Fibroblast of mammary gland (primary cell): ENCODE measurements at places on chromosomes 7 and 10.

DNA sequence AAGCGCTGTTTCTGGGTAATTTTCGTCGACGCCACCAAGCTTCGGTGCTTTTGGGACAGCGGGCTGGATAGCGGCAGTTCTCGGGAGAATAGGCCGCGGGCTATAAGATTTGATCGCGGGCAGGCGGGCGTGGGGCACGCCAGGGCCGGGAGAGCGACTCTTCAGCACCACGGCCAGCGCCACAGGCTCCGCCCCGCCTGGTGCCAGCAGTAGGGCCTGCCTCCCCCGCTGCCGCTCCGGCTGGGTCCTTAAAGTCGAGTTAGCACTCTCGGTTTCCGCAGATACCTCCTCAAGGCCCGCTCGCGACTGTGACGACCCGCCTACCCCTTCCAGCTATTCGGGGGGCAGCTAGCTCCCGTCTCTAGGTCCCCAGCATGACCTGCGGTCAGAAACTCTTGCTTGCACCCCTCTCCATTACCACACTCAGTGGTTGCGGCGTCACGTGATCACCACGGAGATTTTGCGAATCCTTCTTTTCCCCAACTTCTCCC is 9.4 kb downstream of the NXPH1 start:
- DNase-seq = peak; percentile 18

DNA sequence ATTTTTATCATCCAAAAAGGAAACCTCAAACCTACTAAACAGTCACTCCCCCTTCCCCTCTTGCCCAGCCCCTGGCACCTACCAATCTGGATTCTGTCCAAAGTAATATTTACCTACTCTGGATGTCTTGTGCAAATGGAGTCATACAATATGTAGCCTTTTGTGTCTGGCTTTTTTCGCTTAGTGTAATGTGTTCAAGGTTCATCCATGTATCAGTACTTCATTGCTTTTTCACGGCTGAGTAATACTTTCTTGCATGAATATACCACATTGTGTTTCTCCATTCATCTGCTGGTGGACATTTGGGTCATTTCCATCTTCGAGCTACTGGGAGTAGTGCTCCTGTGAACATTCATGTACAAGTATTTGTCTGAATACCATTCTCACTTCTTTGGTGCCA is 113.6 kb downstream of the EEPD1 start:
- no peak for DNase-seq

DNA sequence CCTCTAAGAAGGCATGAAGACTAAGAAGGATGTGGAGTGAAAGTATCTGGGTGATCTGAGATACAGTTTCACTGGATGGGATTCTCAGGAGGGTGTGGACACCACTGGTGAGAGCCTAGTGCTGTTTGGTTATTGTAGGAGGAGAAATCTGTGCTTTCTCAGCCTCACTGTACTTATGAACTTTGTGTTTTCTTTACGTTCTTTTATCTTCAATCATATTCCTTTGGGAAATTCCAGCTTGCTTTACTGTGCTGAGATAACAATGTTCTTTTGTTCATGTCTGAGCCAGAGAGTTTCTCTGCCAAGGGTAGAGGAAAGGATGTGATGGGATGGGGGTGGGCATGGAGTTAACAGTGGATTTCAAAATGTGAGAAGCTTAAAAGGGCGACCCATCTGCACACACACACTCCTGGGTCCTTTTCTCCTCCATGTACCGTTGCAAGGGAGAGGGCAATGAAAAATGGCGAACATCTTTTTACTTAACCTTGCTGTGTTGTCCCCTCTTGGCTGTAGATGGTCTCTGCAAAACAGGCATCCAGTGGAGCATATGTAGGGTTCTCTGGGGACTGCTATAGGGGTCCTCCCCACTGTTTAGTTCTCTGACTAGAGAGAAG is 25.0 kb upstream of the TAX1BP1 start:
- DNase-seq = peak; percentile 23

DNA sequence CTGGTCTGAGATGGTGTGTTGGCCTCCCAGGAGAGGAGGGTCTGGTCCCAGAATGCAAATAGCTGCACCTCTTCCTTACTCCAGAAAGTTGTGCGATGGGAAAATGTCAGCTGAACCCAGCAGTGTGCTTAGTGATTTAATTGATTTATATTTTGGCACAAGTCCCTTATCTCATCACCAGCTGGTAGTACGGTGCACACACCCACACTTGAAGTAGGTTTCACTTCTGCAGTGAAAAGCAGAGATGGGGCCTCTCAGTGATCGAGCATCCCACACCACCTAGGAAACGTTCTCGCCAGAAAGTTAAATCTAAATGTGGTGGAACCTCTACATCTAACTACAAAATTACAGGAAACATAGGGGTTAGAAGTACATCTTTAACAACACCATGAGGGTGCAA is 80.4 kb downstream of the UBE3C start:
- no peak for DNase-seq

GRCh38 chr7:11473807-11474424 is 358.1 kb downstream of the THSD7A start:
- DNase-seq = no peak

DNA sequence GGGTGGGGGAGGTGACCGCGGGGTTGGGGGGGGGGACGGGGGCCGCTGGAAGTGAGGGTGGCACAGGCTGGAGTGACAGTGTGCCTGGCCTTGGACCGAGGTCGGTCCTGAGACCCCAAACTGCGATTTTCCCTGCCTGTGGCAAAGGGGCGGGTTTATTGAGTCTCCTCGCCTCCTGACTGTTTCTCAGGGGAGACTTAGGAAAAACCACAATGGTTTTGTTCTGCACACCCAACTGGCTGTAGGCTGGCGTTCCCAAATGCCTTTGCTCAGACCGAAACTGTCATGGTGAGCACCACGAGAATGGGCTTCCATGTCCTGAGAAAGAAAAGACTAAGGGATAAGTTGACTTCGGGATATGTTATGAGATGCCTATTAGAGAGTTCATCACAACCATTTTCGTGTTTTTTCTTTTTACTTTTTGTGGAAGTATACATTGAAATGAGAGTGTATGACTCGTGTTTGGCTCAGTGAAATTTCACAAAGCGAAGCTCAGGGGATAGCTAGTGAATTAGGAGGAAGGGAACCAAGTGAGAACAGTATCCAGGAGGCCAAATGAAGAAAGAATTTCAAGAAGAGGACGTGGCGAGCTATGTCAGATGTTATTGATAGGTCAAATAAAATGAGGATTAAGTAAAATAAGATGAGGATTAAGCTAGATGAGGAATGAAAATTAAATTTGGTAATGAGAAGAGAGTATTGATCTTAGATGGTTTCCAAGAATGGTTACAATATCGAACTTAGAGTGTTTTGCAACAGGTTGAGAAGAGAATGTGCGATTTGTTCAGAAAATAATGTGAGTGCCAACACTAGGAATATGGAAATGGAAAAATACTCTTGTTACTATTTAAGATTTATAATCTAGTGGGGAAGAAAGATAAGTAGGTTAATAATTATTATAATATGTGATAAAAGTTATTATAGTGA is 918 bp downstream of the NET1 start:
- peak; percentile 59 for DNase-seq

DNA sequence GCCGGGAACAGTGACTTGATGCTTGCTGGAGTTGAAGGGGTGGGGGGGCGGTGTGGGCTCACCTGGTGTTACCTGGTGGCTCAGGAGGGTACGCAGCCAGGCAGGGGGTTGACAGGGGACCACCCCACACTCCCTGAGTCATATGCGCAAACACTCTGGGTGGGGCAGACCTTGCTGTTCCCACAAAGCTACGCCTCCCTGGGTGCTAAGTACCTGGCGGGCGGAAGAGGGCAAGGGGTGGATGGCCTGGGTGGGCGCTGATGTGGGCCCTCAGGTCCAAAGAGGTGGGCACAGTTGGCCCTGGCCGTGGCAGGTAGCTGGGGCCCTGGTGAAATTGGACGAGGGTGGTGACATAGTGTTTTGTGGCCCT is 13.9 kb downstream of the STX1A start:
- DNase-seq = no peak

DNA sequence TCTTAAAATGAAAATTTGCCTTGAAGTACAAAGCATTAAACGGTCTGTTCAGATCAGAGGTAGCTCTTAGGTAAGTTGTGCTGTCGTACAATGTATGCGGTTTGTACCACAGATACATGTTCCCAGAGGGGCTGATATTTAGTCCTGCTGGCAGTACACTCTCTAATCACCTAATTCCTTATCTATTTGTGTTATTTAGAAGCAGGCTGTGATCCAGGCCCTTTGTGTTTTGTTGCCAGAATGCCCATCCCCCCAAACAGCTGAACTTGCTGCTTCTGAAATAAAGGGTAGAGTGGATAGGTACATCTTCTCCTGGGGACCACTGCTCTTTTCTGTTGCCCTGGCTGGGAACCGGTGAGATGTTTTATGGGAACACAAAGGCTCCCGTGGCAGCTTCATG is 84.5 kb downstream of the SND1 start:
- no peak for DNase-seq

DNA sequence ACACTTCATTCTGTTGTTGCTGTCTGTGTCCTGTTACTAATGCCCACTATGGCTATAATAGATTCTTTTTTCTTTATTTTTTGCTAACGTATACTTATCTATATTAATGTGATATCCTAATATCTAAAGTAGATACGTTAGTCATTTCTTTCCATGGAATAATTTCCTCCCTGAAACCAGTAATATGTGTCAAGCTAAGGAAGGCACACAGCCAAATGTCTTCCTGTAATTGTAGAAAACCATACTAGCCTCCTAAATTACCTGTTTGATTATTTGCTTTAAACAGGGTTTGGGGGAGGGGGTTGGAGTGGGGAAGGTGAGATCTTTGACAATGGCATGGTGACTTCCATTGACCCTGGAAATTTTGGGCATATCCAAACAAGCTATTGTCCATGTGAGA is 56.4 kb downstream of the THNSL1 start:
- DNase-seq = no peak

DNA sequence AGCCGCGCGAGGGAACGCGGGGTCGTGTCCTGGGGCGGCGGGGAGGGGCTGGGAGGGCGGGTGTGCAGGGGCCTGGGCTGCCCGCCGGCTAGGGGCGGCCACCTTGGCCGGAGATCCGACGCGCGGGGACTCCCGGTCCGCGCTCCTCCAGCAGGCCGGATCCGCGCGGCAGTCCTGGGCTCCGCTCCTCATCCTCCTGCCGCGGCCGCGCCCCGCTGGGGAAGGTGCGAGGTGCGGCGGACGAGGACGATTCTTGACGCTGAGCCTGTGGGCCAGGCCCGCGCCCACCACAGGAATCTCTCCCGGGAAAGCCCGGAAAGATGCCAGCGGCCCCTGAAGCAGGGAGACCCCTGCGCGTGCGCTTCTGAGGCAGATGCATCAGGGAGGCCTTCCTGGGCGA is 6.6 kb upstream of the OGDHL start:
- no peak for DNase-seq

DNA sequence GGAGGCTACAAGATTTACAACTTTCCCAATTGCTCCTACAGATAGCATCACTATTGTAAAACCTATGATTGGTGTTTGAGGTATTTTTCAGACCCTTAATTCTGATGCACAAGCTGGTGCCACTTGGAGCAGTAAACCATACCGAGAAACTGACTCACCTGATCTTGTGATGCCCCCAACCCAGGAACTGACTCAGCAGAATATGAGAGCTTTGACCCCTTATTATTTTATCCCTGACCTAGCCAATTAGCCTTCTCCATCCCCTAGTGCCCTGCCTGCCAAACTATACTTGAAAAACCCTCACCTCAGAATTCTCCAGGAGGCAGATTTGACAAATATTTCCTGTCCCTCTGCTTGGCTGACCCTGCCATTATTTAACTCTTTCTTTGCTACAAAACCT is 585.9 kb upstream of the GHITM start:
- DNase-seq = no peak

DNA sequence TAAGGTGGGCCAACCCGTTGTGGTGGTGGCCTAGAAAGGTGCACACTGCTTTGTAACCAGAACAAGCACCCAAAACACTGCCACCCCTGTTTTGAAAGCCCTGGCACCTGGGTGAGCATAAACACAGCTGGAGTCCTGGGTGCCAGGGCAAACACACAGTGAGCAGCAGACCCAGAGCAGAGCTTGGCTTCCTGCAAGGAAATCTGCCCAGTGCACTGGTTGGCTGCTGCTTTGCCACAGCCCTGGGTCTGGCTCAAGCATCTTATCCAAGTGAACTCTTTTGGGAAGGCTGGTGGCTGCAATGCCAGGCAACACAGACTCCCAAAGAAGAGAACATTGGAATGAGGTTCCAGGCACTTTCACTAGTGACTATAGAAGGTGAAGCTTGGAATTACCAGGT is 145.5 kb upstream of the PDE1C start:
- DNase-seq = no peak

DNA sequence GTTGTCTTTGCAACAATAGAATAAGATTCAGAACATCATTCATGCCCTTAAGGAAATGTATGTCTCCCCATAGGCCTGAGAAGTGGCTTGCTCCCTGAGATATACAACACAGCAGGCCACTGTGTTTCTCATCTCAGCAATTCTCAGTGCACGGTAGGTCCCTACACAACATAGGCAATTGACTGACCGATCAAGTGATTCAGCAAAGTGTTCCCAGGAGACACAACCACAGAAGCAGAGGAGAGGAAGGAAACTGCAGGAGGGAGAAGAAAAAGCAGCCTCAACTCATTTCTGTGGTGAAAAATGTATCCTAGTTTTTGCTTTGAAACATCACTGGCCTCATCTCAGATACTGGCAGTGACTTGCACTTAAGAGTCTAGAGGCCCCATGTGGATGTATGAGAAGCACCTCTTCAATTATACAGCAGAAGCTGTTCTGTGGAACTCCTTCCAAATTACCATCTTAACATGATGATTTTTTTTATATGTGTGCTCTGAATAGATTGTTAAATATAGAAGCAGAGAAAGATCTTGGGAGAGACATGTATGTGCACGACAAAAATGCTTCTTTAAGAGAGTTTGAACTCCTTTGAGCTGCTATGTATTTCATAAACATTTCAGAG is 306.8 kb downstream of the XPNPEP1 start:
- DNase-seq = no peak

- peak; percentile 29 for DNase-seq
Observed at GRCh38 chr7:133575726-133576440, 323.0 kb downstream of the EXOC4 start.

DNA sequence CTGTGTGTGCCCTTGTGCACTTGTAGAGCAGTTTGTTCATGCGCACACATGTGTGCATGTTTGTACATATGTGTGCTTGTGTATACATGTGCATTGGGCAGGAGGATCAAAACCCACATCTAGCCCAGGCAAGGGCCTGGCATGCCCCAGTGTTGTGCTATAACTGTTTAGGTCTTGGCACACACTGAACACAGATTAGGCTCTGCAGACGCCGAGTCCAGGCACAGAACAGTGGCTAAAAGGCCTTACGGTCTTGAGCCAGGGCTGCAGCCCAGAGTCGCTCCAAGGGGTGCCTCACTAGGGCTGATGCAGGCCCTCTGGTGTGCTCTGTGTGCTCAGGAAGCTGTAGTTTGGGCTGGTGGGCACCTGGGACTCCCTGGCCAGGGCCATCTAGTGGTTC is 55.7 kb downstream of the YKT6 start:
- DNase-seq = no peak

- DNase-seq = peak; percentile 28
Observed at GRCh38 chr10:98533241-98533640, 86.5 kb upstream of the HPS1 start.

DNA sequence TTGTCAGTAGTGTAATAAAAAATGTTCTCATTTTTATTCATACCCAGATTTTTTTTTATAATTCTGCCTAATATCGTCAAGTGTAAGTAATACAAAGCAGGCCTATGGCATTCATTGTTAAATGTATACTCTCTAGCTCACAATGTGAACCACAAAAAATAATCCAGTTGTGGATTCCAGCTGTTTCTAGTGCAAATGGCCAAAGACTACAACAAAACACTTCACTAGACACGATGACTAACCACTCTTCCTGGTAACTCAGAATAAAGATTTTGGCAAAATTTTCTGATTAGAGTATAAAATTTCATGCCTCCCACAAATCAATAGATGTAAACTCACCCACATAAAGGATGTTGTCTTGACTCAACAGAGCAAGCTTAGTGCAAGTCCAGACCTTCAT is 396.6 kb downstream of the DGKB start:
- DNase-seq = peak; percentile 4
